ENCODE measurements at places on chromosomes 5 and 9.
A peak's percentile ranks its signal among the peaks of the same experiment; 100 is the strongest.

DNA sequence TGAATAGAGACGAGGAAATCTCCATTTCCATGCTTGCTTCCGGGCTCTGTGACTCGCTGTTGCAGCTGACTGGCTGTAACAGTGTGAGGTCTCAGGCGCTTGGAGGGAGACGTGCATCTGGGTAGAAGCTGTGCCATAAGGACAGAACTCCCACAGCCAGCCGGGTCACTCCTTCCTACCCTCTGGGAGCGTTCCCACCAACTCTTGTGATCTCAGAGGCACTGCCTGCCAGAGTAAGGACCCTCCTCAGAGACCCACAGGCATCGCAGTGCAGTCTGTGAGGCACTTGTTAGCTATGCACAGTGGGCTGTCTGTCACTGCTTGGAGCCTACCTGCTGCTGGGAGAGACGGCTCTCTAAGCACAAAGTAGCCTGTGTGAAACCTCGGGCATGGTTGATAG is 203.4 kb upstream of the SEMA6A start:
- DNase-seq = no peak

GRCh38 chr9:74503666-74504065 is 6.5 kb downstream of the RORB start:
- no peak for DNase-seq

DNA sequence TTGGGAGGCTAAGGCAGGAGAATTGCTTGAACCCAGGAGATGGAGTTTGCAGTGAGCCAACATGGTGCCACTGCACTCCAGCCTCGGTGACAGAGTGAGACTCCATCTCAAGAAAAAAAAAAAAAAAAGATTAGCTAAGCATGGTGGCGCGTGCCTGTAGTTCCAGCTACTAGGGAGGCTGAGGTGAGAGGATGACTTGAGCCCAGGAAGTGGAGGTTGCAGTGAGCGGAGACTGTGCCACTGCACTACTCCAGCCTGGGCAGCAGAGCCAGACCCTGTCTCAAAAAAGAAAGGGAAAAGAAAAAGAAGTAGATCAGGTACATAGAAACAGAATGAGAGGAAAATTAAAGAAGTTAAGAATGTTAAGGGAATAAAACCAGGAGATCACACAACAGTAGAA is 927.1 kb upstream of the DMAC1 start:
- DNase-seq = no peak

- no peak for DNase-seq
Measured at GRCh38 chr5:54024466-54024865, 285.9 kb downstream of the ARL15 start.

DNA sequence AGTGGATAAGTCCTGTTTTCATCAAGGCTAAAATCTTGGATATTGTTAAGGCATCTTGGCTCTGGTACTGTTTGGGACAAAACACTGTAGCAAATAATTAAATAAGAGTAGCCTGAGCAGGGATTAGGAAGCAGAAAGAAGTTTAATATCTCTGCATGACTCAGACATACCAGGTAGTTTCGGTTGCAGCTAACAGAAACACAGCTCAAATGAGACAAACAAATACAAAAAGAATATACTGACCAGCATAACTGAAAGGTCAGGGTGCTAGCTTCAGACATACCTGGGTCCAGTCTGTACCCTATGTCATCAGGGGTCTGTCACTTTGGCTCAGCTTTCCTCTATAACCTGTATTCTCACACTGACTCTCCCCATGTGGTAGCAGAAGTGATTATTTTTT is 156.4 kb upstream of the MAP3K1 start:
- DNase-seq = no peak

DNA sequence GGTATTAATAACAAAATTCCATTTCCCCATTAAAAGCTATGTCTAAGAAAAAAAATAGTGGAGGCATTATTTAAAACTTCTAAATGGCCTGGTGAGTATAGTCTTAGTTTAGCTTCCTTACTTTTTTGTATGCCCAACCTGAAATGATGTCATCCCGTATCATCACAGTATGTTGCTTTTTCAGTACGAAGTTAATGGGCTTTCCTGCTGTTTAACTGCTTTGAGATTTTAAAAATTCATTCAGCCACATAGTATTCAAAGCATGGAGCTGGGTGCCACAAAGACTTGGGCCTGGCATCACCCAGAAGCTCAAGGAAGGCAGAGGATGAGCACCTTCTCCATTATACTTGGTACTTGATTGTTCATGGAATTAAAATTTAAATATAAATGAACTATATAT is 7.4 kb downstream of the F2RL2 start:
- no peak for DNase-seq

GRCh38 chr5:150329038-150329437 is 26.3 kb upstream of the ARSI start:
- no peak for DNase-seq

DNA sequence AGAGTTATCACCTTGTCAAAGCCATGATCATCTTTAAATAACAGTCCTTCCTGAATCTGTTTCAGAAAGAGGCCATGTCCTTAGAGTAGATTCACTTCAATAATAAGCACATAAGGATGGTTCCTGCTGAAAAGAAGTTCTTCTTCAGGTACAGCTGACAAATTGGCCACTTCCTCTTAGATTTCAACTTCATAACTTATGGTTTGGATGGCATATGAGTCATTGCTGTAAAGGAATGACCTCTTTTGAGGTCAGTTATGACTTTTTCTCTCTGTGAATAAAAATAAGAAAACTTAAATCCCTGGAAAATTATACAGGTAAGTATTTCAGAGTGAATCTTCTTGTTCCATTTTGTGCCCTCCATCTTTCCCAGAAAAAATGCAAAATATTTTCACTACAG is 555.3 kb upstream of the ZNF462 start:
- DNase-seq = no peak

GRCh38 chr5:58224661-58225060 is 235.2 kb downstream of the PLK2 start:
- DNase-seq = no peak

DNA sequence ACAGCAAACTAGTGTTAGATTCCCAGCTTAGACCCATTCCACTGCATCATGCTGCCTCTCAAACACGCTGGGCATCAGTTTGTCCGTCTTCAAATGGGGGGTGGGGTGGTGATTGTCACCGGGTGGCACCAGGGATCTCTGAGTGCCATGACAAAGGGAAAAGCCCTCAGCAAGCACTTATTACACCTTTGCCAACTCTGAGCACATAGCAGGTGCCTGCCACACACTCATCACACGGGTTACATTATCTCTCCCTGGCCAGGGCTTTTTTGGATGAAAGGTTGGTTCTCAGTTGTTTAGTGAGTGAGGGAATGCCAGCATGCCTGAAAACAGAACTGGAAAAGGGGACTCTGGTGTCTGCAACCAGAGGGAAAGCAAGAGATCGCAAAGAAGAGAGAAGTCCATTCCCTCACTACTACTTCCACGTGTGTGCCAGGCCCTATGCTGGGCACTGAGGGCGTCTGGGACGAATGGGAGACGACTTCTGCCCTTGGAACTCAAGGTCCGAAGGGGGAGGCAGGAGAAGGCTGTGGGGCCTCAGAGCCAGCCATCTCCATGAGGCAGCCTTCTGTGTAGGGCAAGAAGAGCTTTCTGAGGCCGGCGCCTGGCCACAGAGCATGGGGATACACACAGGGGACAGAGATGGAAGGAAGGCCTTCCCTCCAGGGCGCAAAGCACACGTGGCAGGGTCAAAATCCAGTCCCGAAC is 48.9 kb downstream of the PAX5 start:
- DNase-seq = no peak

- DNase-seq = no peak
Measured at GRCh38 chr9:35748242-35748857, 678 bp downstream of the GBA2 start.

DNA sequence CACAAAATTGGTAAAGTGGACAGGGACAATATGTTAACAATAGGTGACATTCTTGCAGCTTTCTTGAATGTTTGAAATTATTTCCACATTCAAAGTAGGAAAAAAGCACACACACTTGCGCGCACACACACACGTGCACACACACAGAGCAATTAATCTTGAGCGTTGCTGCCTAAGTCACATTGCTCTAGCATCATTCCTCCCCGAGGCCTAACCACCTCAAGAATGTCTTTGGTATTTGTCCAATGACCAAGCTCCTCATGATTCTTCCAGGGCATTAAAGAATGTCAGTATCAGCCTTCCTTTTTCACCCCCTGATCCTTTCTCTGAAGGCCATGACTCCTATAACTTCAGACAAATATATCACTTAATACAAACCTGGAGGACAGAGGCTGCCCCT is 198.1 kb downstream of the NPR3 start:
- DNase-seq = no peak

- peak; percentile 22 for DNase-seq
Measured at GRCh38 chr5:128228008-128228407, 144.4 kb downstream of the SLC12A2 start.

- DNase-seq = no peak
Measured at GRCh38 chr5:95889076-95889475, 66.5 kb upstream of the GLRX start.

GRCh38 chr9:93013856-93014582 is 44.5 kb upstream of the SUSD3 start:
- DNase-seq = no peak

DNA sequence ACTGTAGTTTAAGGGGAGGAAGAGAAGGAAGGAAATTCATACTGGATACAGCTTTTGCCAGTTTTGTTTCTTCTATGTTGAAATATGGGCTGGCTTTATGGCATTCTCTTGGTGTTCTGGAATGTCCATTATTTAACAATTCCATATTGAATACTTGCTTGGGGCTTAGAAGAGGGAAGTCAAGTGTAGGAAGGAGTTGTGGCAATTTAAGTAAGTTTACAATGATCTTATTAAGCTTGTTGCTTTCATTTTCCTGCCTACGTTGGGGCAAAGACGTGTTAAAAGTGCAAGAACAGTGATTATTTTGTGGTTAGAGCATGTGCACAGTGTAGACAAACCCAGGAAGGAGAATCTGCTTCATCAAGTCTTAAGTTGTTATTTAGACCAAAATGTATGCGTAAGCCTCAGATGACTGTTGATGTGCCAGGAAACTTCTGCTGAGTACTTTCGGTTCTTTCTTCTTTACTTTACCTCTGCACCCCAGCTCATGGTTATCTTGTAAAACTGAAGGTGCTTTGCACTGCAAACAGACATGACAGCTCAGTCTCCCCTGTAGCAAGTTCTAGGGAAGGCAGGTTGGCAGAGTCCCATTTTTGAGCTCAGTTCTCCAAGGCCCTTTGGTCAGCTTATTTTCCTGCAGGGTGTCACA is 75.8 kb downstream of the F2RL2 start:
- DNase-seq = no peak

DNA sequence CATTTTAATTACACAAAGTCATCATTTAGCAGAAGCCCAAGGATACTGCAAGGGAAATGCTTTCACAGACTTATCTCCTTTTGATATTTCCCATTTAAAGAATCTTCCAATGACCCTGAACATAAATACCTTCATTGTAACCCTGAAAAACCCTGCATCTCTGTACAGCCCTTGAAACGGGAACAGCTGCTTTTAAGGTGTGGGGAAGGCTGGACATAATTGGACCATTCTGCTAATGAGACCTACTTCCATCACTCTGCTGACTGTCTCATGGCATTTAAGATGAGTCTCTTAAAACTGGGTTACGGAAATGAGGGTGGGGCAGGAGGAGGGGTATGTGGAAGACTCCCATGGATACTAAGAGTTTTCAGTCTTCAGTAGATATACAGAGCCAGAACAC is 485.8 kb downstream of the BRINP1 start:
- DNase-seq = no peak

DNA sequence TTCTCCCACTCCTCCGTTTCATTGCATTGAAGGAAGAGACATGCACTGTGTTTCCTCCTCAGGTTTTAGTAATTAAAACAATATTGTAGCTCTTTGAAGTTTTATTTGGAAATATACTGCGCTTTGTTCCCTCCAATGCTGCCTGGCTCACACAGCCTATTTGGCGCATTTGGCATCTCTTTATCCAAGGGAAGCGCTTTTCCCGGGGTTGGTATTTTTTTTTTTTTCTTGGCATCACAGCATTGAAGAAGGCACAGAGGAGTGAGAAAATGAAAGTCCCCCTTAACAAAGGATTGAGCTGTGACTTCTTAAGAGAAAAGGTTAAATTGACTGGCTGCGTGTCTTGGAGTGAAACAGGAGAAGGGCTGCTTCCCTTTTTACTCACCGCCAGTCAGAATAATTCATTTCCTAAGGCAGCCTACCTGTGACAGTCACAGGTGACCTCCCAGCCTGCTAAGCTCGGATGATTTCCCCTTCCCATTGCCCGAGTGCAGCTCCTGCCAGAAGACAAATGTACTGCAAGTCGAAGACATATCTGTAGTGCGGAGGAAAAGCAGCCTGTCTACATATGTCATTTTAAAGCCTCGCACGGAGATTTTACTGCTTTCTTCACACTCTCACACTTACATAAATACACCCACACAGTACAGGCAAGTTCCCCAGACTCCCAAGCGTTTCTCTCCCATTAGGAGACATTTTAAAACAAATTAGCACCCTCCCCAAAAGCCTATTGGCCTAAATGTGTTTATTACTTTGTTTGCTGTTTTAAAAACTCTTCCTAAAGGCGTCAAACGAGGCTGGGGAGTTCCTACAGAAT is 665.5 kb upstream of the ZNF608 start:
- DNase-seq = no peak

GRCh38 chr5:94691291-94691690 is 72.8 kb downstream of the SLF1 start:
- no peak for DNase-seq

DNA sequence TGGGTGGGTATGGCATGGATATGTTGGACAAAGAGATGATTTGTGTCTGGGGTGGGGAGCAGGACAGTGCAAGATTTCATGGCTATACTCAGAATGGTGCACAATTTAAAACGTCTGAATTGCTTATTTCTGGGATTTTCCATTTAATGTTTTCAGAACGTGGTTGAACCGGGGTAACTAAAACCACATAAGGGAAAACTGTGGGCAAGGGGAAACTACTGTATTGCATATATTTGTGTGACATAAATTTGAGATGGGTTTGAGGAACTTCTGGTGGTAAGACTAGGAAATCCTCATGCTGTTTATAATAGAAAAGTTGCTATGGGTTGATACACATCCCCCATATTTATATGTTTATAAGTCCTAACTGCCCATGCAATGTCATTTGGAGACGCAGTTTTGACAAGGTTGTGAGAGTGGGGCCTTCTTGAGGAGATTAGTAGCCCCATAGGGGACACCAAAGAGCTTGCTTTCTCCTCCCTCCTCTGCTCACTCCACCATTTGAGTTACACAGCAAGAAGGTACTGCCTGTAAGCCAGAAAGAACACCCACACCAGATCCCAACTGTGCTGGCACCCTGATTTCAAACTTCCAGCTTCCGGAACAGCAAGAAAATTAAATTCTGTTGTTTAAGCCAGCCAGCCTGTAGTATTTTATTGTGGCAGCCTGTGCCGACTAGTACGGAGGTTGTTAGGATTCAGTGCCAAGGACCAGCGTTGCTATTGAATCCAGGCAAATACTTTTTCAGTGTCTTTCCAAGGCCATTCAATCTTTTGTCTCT is 2118.9 kb downstream of the MAT2B start:
- DNase-seq = no peak
